ENCODE measurements at places on chromosomes 7 and 10.

GRCh38 chr10:61897671-61898434 is 3.6 kb upstream of the ARID5B start:
- no peak for DNase-seq

DNA sequence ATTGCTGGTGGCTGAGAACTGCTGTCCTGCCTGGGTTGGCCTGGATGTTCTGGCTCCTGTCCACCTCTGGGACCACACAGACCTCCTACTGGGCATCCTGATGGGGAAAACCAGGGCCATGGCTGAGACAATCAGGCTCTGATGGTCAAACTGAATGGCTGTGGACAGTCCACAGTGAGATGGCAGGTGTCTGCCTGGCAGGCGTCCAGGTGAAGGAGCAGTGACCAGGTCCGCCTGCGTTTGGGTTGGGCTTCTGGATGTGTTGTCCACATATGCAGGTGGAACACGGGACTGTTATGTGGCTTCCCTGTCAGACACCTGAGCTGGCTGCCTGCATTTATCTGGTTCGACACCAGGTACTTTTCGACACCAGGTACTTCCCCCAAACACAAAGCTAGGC is 241.7 kb downstream of the BUB3 start:
- DNase-seq = no peak

DNA sequence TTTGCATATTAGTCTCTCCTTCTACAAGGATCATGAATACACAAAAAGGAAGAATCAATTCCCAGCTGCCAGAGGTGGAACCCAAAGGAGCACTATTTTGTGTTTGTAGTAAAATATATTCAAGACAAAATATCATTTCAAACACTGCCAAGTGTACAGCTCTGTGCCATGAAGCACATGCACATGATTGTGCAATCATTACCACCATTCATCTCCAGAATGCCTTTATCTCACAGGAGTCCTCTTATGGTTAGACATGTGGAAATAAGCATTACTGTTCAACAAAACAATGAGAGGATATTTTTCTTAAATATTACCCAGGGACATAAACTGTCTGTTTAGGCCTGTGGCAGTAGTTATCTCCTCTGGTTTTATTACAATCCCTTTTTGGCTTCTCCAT is 151.4 kb upstream of the PPP1R3A start:
- no peak for DNase-seq

- DNase-seq = peak; percentile 23
These were observed 120.7 kb downstream of the PRKAG2 start for GRCh38 chr7:151756076-151756731.
